ENCODE measurements at places on chromosomes 16 and 17.
A peak's percentile ranks its signal among the peaks of the same experiment; 100 is the strongest.

GRCh38 chr17:3890082-3890877, 2.6 kb downstream of the CAMKK1 start:
- no peak for DNase-seq

- DNase-seq = no peak
These were observed 22.1 kb downstream of the SPACA3 start for GRCh38 chr17:33013596-33014375.

- no peak for DNase-seq
These were observed 3.3 kb downstream of the MT1H start for GRCh38 chr16:56672761-56673536.

DNA sequence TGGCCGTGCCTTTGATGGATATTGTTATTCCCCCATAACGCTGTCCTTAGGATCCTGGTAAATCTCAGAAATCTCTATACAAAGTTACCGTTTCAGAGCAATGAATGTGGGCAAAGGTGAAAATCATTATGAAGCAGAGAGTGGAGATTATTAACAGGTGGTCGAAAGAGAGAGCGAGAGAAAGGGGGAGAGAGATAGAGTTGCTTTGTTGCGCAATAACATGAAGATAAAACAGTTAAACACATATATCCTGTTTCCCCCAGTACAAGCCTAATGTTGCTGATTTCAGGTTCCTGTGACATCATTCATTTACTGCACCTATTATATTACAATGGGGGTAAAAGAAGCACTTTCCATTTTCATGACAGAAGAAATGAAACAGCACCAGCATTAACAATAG, 535.4 kb upstream of the RBFOX1 start:
- no peak for DNase-seq

DNA sequence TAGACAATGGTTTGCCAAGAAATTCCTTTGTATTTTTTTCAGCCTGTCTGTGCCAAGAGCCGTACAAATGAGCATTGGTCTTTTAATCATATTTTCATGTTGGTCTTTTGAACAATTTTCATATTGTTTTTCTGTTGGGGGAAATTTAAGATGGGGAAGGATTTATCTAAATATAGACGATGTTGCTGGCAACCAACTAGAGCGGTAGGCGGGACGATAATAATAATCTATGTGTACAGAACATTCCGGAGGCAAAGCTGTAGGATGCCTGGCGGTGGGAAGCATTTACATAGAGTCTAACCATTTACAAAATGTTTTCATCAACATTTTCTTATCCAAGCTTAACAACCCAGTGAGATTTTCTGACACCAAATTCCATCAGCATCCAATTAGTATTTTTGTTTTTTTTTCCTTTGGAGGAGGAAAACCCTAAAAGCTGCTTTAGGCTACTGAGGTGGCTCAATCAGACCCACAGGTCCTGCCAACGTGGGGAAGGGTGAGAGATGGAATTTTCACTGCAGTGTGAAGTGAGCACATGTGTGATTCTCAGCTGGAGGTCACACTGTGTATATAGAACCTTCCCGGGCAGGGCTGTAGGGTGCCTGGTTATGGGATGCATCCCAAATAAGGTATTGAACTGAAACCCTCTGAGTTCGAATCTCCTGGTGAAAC, 11.7 kb upstream of the SEC14L1 start:
- DNase-seq = no peak

- no peak for DNase-seq
These were observed 404.9 kb upstream of the EEF2KMT start for GRCh38 chr16:5502467-5502869.

DNA sequence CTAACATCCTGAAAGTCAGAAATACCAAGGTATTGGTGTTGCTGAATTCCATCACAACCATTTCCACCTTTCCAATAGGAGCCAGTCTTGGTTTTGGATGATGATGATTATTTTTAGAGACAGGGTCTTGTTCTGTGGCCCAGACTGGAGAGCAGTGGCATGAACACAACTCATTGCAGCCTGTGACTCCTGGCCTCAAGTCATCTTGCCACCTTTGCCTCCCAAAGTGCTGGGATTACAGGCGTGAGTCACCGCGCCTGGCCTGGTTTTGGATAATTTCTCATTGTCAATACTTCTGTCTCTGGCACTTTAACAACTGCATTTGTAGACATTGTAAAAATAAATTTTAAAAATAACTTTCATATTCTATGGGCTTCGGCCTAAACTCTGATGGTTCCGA, 22.6 kb downstream of the STAT5B start:
- no peak for DNase-seq

GRCh38 chr16:11278681-11279628, 2.2 kb downstream of the PRM1 start:
- DNase-seq = peak; percentile 43
